ENCODE measurements at places on chromosomes 5 and 9. TPM values are rescaled to one million over a fixed set of nuclear protein-coding genes. Genes with fewer than 3 reads are reported as not detected.

ZSWIM6 gene
- 10.6 TPM for polyA plus RNA-seq

DNA sequence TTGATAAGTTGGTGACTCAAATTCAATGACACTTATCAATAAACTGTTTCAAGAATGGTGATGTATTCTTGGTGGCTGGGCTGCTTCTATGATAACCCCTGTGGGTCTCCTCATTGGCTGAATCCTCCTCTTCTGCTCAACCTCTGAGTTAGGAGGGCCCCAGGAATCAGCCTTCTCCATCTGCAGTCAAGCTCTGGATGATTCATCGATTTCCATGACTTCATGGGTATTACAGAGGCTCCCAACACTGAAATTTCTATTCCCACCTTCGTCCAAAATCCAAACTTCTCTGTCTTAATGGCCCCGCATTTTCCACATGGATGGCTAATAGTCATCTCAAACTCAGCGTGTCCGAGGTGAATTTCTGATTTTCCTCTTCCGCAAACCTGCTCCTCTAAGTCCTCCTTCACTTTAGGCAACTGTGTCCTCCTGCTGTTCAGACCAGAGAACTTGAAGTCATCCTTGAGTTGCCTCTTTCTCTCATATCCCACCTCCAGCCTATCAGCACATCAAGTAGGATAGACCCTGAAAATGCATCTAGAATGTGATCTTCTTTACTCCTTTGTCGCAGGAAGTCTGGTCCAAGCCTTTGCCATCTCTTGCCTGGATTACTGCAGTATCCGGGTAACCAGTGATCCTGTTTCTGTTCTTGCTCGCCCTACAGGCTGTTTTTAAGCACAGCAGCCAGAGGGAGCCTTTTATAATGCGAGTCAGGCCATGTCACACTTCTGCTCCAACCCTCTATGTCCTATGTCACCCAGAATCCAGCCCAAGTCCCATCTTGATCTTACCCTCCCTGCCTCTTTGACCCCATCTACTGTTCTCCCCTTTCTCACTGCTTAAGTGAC lies 41.4 kb upstream of the IL7R start:
- no peak for DNase-seq
- H3K4me3 ChIP-seq = no peak overlapping the region
- H3K36me3 ChIP-seq = no peaks in the 10 kb centered on the region
- no peaks in the 10 kb centered on the region for H3K4me1 ChIP-seq
- no peak overlapping the region for H3K27ac ChIP-seq

GRCh38 chr5:33877449-33877848 lies 14.3 kb downstream of the ADAMTS12 start:
- no peak overlapping the region for H3K4me3 ChIP-seq
- no peaks in the 10 kb centered on the region for H3K27me3 ChIP-seq
- H3K36me3 ChIP-seq = no peaks in the 10 kb centered on the region
- no peak for DNase-seq
- H3K4me1 ChIP-seq = peaks cover 2% of the 10 kb centered on the region
- no peak overlapping the region for H3K27ac ChIP-seq

DNA sequence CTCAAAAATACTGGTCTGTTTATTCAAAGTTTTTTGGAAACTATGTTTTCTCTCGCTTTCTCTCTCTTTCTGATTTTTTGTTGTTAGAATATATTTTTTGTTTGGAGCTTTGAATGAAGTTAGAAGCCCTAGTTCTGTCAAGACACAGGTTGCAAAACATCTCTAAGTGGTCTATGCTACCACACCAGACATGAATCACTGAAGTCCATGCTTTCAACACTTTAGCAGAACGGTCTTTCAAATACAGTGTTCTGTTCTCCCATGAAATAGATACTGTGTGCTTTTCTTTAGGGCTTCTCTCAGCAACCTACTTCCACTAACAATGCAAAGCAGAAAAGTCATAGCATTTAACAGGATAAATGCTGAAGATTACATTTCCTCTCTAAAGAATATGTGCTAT lies 392.5 kb downstream of the TMEM167A start:
- no peaks in the 10 kb centered on the region for H3K4me1 ChIP-seq
- no peaks in the 10 kb centered on the region for H3K27me3 ChIP-seq
- no peak overlapping the region for H3K4me3 ChIP-seq
- no peak overlapping the region for H3K27ac ChIP-seq
- H3K36me3 ChIP-seq = no peaks in the 10 kb centered on the region
- DNase-seq = no peak

SLC2A6 gene
- polyA plus RNA-seq = 0.93 TPM

GGTA1 gene
- polyA plus RNA-seq = 33.1 TPM

DNA sequence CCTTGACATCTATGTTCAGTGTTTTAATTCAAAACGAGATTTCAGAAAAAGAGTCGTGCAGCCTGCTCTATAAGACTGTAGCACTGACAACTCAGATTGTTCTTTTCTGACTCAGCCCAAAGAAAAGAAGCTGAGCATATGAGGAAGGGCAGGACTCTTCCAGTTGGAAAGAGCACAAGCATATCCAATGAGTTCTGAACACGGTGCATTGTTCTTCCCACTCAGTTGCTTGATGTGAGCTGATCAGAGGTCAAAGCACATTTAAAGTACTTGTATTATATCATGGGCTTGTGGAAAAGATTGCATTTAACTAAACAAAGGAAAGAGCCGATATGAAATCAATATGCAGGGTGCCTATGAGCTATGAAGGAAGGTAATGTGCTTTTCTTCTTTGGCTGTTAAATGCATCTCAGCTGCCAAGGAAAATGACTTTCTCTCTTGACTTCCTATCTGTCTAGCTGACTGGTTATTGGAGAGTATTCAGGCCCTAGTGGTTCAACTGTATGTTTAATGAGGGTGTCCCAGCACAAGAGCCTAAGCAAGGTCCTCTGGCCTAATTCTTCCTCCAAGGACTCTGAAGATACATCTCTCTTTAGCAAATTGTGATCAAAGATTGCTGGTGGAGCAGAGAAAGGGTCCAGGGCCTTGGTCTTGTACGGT lies 226.6 kb upstream of the PPP1R2B start:
- no peaks in the 10 kb centered on the region for H3K36me3 ChIP-seq
- no peaks in the 10 kb centered on the region for H3K4me1 ChIP-seq
- H3K27me3 ChIP-seq = no peaks in the 10 kb centered on the region
- no peak overlapping the region for H3K27ac ChIP-seq

CCDC187 gene
- polyA plus RNA-seq = 0.02 TPM

DNA sequence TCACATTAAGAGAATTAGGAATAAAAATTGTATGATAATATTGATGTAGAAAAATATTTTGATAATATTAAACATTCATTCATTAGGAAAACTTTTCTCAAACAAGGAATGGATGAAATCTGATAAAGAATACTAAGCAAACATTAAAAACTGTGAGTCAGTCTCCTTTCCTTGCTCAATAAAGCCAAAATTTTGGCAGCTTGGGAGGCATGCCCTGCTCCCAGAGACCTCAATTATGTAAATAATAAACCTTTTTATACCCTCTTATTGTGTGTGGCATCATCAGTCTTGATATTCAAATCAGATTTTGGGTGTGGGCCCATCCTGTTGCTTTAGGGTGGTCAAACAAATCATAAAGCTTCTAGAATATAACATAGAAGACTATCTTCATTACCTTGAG lies 36.6 kb upstream of the CCL21 start:
- no peak overlapping the region for H3K27ac ChIP-seq
- H3K4me3 ChIP-seq = no peak overlapping the region
- H3K4me1 ChIP-seq = no peaks in the 10 kb centered on the region
- no peaks in the 10 kb centered on the region for H3K27me3 ChIP-seq

RIOK2 gene
- polyA plus RNA-seq = 12.4 TPM

- no peaks in the 10 kb centered on the region for H3K27me3 ChIP-seq
- H3K27ac ChIP-seq = no peak overlapping the region
- no peaks in the 10 kb centered on the region for H3K36me3 ChIP-seq
Measured at GRCh38 chr5:38036765-38037164, 196.9 kb upstream of the GDNF start.

GRCh38 chr5:179786861-179787260 lies 6.9 kb upstream of the LTC4S start:
- H3K27ac ChIP-seq = no peak overlapping the region
- no peaks in the 10 kb centered on the region for H3K4me1 ChIP-seq
- H3K27me3 ChIP-seq = no peaks in the 10 kb centered on the region
- DNase-seq = no peak

RASGRF2 gene
- polyA plus RNA-seq = 18.4 TPM

DNA sequence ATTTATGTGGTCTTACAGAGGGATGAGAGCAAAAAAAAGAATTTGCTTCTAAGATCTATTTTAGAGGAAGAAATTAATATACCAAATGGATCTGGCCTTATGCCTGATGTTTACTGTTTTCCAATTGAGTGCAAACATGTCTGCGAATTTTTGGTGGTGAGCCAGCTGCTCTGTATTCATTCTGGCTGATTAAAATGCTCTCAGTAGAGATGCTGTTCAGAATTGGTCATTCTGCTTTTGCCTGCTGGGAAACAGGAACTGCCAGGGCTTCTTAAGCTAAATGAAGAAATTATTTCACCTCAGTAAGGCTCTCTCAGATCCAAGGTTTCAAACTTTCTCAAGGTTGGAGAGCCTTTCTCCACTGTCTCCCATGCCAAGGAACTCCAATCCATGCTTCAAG lies 132.0 kb upstream of the SV2C start:
- no peak overlapping the region for H3K27ac ChIP-seq
- no peaks in the 10 kb centered on the region for H3K36me3 ChIP-seq
- no peak overlapping the region for H3K4me3 ChIP-seq
- DNase-seq = no peak

- H3K4me3 ChIP-seq = no peak overlapping the region
- H3K36me3 ChIP-seq = no peaks in the 10 kb centered on the region
- no peaks in the 10 kb centered on the region for H3K27me3 ChIP-seq
- DNase-seq = no peak
Measured at GRCh38 chr5:91069364-91069763, 313.8 kb downstream of the ARRDC3 start.
